ENCODE measurements at places on chromosomes 2 and 18.

- no peak for DNase-seq
Measured at GRCh38 chr2:16226381-16226780, 286.0 kb downstream of the MYCN start.

GRCh38 chr2:240551811-240552210 is 6.0 kb downstream of the ANKMY1 start:
- no peak for DNase-seq

DNA sequence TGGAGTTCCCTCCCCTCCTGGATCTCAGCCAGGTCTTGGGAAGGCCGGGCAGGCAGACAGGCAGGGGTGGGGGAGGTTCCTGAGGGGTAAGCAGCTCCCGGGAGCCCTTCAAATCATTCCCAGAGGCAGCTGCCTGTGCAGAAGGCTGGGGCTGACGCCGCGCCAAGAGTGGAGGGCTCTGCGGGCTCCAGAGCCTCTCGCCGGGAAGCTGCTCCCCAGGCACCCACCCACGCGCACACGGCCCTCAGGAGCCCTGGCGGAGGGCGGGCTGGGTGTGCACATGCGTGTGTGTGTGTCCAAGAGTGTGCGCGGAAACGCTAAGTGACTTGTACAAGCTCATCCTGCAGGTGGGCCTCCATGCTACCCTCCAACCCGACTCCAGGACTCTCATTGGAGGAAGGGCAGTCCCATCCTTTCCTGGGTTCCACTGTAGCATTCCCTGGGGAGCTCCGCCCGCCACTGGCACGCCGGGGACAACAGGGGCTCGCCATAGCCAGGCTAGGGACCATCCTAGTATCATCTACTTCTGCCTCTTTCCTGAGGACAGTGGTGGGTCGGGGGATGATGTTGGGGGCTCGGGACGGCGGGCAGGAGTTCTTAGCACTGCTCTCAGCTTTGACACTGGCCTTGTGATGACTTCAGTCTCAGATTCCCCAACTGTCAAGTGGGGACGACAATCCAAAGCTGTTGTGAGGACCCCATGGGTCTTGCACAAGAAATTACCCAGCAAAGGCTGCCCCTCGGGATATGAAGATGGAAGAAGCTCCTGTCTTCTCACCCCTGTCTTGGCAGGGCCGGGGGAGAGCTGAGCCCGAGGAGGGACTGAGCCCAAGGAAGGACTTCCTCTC is 50.3 kb downstream of the INHBB start:
- DNase-seq, result no peak

GRCh38 chr2:224670203-224670602 is 46.0 kb downstream of the CCDC195 start:
- DNase-seq, result no peak

- no peak for DNase-seq
Measured at GRCh38 chr2:235286622-235287374, 207.0 kb upstream of the AGAP1 start.

DNA sequence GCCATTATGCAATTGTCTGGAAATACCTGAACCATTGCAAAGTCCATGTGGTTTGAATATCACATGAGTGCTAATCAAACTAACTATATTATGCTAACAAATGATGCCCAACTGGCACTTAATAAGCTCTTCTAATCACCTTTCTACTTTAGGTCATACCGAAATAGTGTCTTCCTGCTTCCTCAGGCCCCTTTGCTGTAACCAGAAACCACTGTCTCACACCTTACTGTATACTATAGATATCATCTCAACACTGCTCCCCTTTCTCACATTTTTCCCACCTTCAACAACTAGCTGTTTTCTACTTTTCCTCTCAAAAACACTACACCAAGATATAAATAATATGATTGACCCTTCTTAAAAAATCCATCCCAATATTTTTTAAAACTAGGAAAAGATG is 633.9 kb downstream of the BCL11A start:
- DNase-seq, result no peak

GRCh38 chr2:58594175-58594574 is 353.1 kb upstream of the FANCL start:
- peak; percentile 22 for DNase-seq

- DNase-seq, result no peak
Measured at GRCh38 chr18:32010124-32010721, 8.4 kb upstream of the RNF125 start.

- DNase-seq, result no peak
Measured at GRCh38 chr2:134413430-134413829, 159.6 kb downstream of the MGAT5 start.

DNA sequence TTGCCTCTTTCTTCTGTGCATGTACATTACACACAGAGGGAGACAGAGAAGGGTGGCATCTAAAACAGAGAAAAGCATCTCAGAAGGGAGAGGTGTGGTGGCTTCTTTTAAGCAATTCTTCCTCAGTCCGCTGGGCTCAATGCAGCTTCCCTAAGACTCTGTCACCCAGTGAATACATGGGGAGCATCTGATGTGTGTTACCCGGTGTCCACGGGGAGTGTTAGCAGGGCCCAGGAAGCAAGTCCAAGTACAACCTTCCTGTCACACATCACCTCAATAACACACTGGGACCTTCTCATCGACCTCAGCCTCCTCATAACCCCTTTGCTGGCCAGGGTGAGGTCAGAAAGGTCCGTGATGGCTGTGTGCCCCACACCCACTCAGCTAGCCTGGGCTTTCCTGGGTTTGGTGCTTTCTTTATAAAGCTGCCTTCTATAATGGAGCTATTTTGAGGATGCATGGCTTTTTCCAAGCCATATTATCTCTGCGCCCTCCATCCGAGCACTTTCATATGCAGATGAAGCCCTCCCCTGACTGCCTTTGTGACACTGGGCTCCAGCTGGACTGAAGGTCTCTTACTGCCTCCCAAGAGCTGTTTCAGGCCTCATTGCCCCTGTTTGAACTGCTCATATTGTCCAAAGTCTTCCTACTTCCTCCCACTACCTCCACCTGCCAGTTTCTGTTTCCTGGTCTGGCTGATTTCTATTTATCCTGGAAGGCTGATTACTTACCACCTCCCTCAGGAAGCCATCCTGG is 21.4 kb downstream of the TNFRSF11A start:
- DNase-seq, result no peak

DNA sequence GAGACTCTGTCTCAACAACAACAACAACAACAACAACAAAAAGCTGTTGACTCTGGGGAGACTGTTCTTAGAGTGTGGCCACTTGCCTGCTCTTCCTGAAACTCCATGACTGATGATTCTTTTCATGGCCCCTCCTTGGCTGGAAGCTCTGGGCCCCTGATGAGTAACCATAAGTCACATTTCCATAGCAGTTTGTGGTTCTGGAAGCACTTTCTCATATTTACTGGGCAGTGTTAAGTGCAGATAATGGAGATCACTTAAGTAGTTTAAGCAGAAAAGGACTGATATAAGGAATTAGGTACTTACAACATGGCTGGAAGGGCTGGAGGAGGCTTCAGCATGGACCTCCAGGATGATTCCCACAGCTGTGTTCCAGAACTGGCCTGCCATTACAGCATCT is 147.3 kb upstream of the DLX2 start:
- DNase-seq, result no peak

DNA sequence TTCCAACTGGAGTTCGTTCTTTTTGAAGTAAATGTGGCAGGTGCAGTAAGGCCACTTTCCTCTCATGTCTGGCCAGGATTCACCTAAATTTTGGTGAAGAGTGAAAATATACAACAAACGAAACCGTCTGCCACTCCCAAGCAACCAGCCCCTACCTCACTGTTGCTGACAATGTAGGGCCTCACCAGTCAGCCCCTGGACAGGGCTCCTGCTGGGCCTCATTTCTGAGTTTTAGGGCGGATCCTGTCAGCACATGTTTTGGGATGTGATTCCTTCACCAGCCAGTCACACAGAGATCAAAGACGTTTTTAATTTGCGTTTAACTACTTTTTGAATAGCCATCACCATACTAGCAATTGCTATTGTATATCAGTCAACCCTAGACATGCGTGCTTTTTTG is 185.0 kb downstream of the WDR7 start:
- DNase-seq, result peak; percentile 18

GRCh38 chr2:45943219-45944044 is 292.0 kb downstream of the PRKCE start:
- DNase-seq, result peak; percentile 32

DNA sequence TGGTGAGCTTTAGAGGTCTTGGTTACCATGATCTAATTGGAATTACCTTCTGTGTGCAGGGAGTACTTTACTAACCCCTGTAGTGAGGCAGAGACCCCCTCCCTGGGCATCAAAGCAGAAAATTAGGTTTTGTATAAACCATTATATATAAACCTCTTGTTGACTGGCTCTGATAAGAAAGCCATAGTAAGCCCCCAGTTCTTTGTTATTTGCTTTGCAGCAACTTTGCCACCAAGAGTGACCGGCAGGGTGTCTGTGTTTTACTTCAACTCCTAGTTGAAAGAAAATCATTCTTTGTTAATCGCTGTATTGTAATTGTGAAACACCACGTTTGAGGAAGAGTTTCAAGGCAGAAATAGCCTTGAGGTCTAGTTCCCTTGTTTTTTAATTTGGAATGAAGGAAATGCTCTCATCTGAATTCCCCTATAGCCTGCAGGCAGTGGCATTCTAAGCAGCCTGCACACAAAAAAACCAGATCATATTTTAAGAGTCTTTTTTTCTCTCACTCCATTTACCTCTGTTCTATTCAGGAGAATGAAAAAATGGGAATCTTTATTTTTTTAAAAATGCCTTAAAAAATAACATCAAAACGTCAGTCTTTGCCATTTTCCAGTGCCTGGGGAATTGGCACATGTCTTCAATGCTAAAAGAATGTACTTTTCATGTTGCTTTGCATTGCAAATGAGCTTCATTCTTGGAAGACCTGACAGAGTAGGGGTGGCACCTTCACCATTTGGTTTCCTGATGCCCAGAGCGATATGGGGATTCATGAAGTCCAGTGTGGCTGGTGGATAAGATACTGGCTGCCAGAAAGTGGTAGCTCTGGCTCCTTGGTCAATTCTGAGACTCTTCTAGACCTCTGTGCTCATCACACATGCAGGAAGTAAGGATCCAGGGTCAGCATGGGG is 338.1 kb downstream of the SLC4A3 start:
- peak; percentile 29 for DNase-seq

- DNase-seq, result no peak
Measured at GRCh38 chr2:26095758-26096157, 61.9 kb downstream of the RAB10 start.

- no peak for DNase-seq
Measured at GRCh38 chr2:208645226-208645625, 238.6 kb downstream of the PTH2R start.

- no peak for DNase-seq
Measured at GRCh38 chr2:6442252-6442985, 423.3 kb downstream of the CMPK2 start.

DNA sequence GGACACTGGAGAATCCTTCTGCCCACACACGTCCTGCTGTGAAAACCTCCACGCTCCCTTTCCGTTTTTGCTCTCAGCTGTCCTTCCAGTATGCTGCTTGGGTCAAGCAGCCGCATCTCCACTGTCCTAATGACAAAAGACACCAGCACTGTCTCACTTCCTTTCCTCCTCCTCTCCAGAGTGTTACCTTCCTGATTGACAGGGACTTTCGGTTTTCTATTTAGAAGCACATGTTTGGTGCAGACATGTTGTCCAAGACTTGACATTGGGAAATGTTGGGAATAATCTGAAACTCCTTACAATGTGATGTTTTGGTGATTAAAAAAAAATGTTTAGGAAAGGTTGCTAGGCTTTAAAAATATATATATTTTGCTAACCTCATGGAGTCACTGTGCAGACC is 226.6 kb downstream of the FAM210A start:
- no peak for DNase-seq

DNA sequence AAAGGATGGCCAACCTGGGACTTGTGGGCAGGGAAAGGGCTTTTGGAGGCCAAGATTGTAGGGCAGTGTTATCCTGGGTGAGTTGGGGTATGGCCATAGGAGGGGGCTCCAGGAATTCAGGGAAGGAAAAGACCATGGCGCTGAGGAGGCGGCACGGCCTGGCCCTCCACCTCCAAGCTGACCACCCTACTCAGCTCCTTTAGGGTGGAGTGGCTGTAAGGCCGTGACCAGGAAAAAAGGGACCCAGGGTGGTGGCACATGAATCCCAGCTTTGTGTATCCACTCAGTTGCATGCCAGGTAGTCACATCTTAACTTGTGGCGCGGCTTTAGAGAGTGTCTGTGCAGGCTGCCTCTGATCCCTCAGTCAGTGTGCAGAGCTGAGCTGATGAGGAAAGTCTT is 168.1 kb downstream of the AGAP1 start:
- DNase-seq, result no peak

- DNase-seq, result no peak
Measured at GRCh38 chr2:240338274-240338673, 97.2 kb upstream of the GPC1 start.

DNA sequence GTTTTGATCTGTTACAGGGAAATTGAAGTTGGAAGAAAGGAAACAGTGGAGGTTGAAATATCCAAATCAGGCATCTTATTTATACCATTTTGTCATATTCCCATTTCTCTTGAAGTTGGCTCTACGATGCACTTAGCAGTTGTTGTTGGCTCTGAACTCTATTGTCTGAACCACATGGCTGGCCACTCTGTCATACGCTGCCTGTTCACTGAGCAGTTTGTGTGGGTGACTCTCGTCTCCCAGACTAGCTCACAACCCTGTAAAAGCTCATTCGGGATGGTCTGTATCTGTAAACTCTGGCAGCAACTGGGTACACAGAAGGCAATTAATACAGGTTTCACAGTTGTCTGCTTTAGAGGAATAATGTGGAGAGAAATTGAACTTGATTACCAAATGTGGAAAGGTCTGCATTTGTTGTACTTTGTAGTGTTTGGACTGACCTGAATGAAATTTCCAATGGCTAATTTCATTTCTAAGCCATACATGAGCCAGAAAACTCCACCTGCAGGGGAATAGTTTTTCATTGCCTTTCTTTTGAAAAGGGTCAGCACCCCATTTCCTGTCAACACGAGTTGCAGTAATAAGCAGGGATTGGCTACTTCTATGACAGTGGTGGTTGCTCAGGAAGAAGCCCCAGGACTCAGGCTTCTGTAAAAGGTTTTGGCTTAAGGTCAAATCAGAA is 378.2 kb downstream of the OSR1 start:
- no peak for DNase-seq

- DNase-seq, result no peak
Measured at GRCh38 chr2:65658881-65659280, 226.5 kb upstream of the SPRED2 start.

GRCh38 chr2:195106681-195107380 is 550.2 kb upstream of the SLC39A10 start:
- DNase-seq, result no peak
